ENCODE measurements at places on chromosomes 16 and 17.

- no peak for DNase-seq
Observed at GRCh38 chr17:74635418-74635817, 11.9 kb upstream of the CD300E start.

DNA sequence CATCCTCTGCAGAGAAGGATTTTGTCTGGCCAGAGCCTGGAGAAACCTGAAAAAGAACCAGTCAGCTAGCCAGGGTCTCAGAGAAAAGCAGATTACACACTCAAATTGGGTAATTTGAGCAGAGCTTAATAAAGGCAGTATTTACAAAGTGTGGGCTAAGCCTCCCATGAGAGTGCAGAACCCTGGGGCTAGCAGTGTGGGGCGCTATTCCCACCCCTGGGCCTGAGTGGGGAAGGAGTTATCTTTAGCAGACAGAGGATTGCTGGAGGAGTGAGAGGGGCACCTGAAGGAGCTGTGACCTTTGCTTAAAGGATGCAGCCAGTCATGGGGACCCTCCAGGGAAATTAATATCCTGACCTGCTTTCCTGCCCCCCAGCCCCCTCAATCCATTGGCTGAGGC is 46.2 kb downstream of the SNX20 start:
- DNase-seq: no peak

- no peak for DNase-seq
Observed at GRCh38 chr16:49602201-49602975, 228.8 kb downstream of the C16orf78 start.

- no peak for DNase-seq
Observed at GRCh38 chr16:1830213-1830612, 3.2 kb downstream of the FAHD1 start.

- DNase-seq: no peak
Observed at GRCh38 chr17:34265711-34266110, 4.3 kb upstream of the CCL7 start.

- DNase-seq: no peak
Observed at GRCh38 chr16:2933136-2933535, 21.4 kb downstream of the FLYWCH1 start.

DNA sequence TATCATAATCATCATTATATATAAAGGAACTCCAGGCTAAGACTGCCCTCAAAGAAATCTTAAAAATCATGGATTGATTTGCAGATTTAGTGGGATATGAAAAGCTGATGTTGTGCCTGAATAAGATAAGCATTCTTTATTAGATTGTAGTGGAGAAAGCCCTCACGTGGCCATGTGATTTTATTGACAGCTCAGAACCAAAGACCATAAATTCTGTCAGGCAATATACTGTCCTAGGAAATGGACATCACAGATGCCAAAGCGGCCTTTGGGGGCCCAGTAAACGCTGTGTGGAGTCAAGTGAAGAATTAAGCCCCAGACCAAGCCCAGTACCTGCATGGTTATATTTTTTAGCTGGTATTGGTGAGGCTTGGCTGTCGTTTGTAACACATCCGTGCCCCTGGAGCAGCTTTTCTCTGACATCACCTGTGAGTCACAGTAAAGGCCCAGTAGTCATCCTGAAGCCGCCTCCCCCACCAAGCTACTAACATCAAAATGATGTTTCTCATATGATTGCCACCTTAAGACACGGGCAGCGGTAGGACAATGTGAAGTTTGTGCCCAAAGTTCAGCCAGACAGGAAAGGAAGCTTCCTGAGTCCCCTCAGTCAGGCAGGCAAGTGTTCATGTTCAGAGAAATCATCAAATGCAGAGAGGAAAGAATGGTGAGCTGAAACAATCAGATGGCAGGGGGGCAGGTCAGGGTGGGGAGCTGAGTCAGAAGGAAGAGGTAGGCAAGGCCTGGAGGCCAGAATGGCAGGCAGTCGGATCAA is 209.4 kb downstream of the IRX3 start:
- DNase-seq: no peak

DNA sequence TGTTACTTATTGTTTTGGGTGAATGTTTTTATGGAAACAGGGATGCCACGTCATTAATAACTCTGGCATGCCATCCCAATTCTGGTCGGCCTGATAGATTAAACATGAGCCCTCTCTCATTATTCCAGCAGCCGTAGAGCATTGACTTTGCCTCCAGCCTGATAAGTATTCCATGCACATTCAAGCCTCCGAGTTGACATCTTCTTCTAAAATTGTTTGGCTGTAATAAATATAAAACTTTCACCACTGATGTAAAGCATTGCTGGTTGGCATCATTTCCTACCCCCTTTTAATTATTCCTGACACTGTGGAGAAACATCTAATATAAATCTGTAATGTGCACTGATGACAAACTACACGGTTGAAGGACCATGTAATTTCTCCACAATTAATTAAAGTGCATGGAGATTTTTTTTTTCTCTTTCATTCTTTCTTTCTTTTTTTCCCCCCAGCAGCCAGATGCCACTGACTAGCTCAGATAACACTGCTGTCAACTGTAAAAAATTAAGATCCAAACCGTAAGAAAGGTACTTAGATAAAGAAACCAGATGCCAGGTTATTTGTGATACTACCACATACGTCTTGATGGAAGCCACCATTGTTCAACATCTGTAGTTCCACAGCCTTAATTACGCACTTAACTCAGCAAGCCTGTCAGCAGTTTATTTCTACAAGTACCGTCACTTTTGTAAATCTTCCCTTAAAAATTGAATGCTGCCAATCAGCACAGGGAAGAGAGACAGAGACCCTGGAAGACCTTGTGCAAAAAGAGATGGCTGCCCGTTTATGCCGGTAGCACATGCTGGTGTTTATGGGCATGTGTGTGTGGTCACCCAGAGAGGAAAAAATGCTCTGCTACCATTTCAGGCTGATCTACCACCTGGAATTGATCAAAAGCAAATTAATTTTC is 237.7 kb downstream of the IRX3 start:
- no peak for DNase-seq

Measured in DMS53 (cell line).